Endothelial cell (in vitro differentiated cells): ENCODE measurements at places on chromosomes 7 and 10. TPM values are rescaled to one million over a fixed set of nuclear protein-coding genes. Genes with fewer than 3 reads are reported as not detected.
A peak's percentile ranks its signal among the peaks of the same experiment; 100 is the strongest.

- no peak overlapping the region for H3K27ac ChIP-seq
- no peak for DNase-seq
- H3K27me3 ChIP-seq = no peaks in the 10 kb centered on the region
- H3K36me3 ChIP-seq = peaks cover 2% of the 10 kb centered on the region
- H3K4me3 ChIP-seq = no peak overlapping the region
- peaks cover 8% of the 10 kb centered on the region for H3K4me1 ChIP-seq
Measured at GRCh38 chr10:1182280-1183032, 126.3 kb downstream of the WDR37 start.

REPIN1 gene
- total RNA-seq = 138 TPM

GRCh38 chr7:100965045-100965722 lies 4.2 kb upstream of the MUC12 start:
- H3K27me3 ChIP-seq = peaks cover 33% of the 10 kb centered on the region
- H3K4me3 ChIP-seq = peak overlapping the region; percentile 84
- no peak overlapping the region for H3K27ac ChIP-seq
- H3K4me1 ChIP-seq = peaks cover 15% of the 10 kb centered on the region

LEP gene
- total RNA-seq = not detected

GRCh38 chr7:137418841-137419240 lies 75.3 kb upstream of the PTN start:
- DNase-seq = no peak
- H3K4me1 ChIP-seq = no peaks in the 10 kb centered on the region
- H3K27me3 ChIP-seq = peaks cover 3% of the 10 kb centered on the region
- H3K36me3 ChIP-seq = no peaks in the 10 kb centered on the region
- no peak overlapping the region for H3K27ac ChIP-seq

DNA sequence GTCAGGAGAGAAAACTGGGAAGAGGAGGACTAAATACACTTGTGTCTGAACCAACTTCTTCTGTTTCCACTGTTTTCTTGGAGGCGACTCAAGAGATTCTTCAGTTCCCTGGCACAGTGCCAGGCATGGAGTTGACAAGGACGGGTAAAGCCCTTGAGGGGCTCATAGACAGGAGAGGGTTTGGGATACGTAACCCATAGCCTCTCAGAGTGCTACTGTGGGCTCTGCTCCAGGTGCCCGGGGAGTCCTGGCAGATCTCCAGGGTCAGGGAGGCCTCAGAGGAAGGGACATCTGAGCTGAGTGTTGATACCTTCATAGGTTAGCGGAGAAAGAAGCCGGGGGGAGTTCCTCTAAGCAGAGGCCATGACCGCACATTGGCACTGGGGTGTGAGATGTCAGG lies 42.0 kb downstream of the GALNT17 start:
- H3K27me3 ChIP-seq = no peaks in the 10 kb centered on the region
- H3K27ac ChIP-seq = no peak overlapping the region
- no peak overlapping the region for H3K4me3 ChIP-seq
- no peak for DNase-seq
- H3K36me3 ChIP-seq = no peaks in the 10 kb centered on the region
- H3K4me1 ChIP-seq = no peaks in the 10 kb centered on the region

DNA sequence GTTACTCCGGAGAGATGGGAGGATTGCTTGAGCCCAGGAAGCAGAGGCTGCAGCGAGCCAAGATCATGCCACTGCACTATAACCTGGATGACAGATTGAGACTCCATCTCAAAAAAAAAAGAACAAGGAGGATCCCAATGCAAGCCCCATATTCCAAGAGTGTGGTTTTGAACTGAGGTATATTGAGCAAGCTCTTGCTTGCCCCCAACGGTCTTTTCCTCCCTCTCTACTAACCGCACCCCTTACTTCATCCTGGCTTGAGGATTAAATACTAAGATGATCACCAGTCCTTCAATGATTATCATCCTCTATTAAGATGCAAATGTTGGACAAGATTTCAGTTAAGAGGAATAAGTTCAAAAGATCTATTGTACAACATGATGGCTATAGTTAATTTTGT lies 12.5 kb upstream of the SRGN start:
- H3K36me3 ChIP-seq = no peaks in the 10 kb centered on the region
- H3K27me3 ChIP-seq = peaks cover 2% of the 10 kb centered on the region
- DNase-seq = no peak
- no peak overlapping the region for H3K4me3 ChIP-seq

DNA sequence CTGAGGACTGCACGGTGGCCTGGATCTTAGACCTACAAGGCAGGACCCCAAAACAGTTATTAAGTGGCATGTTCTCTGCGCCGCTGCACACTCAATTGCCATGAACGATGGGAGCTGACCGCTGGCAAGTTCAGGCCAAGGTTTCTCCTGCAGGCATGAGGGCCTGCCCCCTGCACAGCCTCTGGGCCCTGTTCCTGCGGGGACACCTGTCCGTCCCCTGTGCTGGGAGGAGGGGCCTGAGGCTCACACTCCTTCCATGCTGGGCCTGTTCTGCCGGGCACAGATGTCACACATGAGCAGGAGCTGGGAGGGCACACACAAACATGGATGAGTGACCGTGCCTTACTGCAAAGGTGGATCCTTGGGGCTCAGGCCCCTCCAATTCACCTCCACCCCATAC lies 90.0 kb downstream of the PTPRN2 start:
- no peaks in the 10 kb centered on the region for H3K4me1 ChIP-seq
- no peak for DNase-seq
- H3K36me3 ChIP-seq = peaks cover 4% of the 10 kb centered on the region
- H3K27me3 ChIP-seq = peaks cover 14% of the 10 kb centered on the region

- H3K36me3 ChIP-seq = no peaks in the 10 kb centered on the region
- peaks cover 2% of the 10 kb centered on the region for H3K4me1 ChIP-seq
- H3K27ac ChIP-seq = no peak overlapping the region
- peaks cover 2% of the 10 kb centered on the region for H3K27me3 ChIP-seq
- H3K4me3 ChIP-seq = no peak overlapping the region
Measured at GRCh38 chr7:41889472-41889871, 186.6 kb upstream of the INHBA start.

AUTS2 gene
- total RNA-seq = 103 TPM
